ENCODE measurements at places on chromosomes 6 and 20.

DNA sequence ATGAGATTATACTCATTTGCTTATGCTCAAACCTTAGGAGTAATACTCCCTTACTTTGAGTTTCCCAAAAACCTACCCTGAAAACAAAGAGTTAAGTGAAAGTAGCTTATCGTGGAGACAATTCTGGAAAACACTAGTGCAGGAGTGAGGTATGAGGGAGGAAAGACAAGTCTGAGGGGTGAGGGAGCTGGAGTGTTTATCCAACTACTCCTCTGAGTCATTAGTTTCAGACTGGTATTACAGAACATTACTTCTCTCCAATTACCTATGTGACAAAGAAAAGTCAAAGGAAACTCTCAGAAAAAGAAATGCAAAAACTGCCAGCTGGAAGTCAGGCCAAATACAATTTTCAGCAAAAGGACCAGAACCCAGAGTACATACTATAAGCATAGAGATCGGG is 171.1 kb upstream of the SPTLC3 start:
- DNase-seq: no peak

DNA sequence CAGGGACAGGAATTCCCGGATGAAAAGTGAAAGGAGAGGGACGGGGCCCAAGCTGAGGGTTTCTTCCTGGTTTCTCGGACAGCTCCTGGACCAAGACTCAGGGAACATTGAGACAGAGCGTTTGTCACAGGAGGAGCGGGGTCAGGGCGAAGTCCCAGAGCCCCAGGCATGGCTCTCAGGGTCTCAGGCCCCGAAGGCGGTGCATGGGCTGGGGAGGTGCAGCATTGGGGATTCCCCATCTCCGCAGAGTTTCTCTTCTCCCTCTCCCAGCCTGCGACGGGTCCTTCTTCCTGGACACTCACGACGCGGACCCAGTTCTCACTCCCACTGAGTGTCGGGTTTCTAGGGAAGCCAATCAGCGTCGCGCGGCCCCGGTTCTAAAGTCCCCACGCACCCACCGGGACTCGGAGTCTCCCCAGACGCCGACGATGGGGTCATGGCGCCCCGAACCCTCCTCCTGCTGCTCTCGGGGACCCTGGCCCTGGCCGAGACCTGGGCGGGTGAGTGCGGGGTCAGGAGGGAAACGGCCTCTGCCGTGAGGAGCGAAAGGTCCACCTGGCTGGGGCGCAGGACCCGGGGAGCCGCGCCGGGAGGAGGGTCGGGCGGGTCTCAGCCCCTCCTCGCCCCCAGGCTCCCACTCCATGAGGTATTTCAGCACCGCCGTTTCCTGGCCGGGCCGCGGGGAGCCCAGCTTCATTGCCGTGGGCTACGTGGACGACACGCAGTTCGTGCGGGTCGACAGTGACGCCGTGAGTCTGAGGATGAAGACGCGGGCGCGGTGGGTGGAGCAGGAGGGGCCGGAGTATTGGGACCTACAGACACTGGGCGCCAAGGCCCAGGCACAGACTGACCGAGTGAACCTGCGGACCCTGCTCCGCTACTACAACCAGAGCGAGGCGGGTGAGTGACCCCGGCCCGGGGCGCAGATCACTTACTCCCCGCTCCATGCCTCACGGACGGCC is 54.6 kb upstream of the POLR1H start:
- DNase-seq: no peak

DNA sequence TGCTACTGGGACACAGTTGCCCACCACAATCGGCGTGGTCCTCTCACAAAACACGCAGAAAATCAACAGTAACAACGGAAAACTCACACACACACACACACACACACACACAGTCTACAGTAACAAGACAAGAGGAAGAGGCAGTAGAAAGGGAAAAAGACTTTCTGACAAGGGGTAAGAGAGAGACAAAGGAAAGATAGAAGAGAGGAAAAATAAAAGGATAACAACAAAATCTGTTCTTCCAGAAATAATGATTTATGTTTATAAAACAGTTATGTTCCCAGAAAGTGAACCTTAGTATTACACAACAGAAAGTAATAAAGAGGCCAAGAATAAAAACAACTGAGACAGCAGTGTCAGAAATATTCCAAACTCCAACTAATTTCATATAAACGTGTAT is 2.9 kb downstream of the RANBP9 start:
- no peak for DNase-seq

DNA sequence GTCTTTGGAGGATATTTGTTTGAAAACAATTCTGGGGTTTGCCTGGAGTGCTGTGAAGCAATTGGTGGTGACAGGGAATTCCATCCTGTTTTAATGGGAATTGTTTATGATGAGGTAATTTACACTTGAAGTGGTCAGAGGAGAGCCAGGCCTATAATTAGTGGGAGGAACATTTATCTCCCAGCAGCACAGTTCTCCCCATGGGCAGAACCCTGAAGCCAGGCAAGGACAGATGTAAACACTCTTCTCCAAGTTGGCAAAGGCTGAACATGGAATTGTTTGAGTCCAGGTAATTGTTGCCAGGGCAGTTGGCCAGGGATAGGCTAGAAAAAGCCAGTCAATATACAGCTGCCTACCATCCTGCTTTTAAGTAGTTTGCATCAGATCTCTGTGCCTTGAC is 789.7 kb downstream of the FRK start:
- DNase-seq: peak; percentile 98

DNA sequence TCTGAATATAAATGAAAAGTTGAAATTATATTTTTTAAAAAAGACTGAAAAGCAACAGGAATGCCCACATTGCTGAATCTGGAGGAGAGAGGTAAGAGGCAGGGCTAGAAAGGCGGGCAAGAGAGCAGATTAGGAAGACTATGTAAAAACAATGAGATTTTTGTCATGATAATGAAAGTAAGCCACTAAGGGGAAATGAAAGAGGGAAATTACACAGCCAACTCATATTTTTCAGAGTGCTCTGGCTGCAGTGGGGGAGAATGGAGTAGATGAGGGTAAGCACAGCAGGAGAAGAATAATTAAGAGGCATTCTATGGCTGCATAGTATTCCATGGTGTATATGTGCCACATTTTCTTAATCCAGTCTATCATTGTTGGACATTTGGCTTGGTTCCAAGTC is 281.9 kb downstream of the PKHD1 start:
- DNase-seq: no peak

GRCh38 chr20:10824750-10825500 is 151.1 kb upstream of the JAG1 start:
- DNase-seq: no peak

DNA sequence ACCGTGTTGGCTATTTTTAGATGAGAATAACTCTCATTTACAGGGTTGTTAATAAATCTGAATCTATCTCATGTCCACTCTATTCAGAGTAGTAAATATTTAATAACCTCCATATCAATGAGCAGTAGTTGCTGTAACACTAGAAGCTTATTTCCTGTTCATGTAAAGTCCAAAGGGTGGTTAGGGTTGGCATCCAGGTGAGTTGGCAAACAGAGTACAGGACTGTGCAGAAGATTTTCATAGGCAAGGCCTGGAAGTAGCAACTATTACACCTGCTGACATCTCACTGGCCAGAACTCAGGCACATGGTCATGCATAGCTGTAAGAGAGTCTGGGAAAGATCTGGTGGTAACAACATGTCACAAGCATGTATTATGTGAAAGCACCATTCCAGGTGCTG is 147.5 kb downstream of the PHF3 start:
- DNase-seq: no peak

DNA sequence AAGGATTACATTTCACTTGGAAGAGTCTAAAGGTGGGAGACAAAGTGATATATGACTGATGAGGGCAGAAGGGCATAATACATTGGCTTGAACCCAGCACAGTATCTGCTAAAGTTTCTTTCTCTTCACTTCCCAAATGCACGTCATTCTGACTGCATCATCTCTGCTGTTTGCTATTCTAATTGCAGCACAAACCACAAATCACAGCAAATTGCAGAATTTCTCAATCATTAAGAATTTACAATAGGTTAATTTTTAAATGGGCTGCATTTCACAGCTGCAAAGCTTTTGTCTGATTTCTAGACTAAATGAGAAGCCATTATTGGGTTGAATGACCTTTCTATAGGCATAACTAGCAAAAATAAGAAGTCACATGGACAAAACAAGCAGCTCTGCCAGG is 337.0 kb downstream of the RNGTT start:
- DNase-seq: peak; percentile 50

DNA sequence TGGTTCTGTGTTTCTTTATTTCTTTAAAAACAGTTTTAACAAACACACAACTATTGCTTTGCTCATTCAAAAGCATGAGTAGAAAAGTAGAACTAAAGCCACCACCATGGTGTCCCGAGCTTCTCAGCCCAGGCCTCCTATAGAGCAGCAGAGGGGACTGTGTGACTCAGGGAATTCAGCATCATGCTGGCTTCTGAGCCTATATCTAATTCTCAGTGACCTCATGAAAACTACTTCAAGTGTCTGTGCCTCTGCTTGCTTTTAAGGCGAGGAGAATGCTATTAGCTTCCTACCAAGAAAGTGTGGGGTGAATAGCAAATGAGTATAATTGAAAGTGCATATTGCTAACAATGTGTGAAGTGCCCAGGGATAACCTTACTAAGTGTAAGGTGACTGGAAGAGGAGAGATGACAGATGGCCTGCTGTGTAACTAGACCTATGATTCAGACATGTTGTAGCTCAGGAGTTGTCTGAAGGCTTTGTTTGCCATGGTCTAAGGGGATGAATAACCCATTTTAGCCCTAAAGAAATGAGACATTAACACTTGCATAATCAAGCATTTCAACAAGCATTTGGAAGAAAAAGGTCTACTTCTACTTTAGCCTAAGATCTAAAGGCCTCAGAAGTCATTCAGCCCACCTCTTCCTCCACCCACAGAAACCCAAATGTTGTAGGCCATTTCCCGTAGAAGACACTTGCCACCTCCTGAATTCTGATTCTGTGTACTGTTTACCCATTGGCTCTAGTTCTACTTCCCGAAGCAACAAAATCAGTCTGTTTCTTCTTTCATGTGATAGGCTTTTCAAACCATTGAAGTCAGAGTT is 121.5 kb upstream of the ARG1 start:
- DNase-seq: no peak

DNA sequence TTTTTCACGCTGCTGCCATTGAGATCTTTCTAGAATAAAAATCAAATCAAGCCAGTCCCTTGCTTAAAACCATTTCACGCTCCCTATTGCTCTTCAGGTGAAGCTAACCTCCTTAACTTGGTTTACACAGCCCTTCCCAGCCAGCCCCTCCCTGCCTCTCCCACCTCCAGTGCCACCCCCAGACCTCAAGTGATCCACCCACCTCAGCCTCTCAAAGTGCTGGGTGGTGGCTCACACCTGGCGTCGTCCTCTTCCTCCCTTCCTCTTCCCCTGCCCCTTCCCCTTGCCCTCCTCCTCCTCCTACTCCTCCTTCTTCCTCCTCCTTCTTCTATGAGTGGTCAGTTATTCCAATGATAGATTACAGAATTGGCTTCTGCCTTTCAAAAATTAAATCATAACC is 42.9 kb downstream of the FAM209B start:
- no peak for DNase-seq

- DNase-seq: no peak
These were observed 5.2 kb downstream of the SDC4 start for GRCh38 chr20:45342855-45343531.

DNA sequence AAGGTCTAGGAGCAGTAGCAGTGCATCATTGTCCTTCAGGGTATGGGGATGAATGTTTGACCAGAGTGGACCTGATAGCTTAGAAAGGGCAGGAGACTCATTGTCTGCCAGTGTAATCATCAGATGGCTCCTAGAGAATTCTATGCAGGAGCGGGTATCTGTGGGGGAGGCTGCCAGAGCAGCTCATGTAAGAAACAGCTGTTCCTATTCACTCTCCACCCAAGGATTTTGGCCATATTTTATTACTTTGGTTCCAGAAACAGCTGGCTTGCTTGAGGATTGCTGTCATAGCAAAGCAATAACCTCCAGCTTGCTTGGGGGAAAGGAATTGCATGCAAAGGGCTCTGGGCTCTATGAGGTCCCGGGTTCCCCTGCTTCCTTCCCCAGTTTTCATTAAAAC is 44.1 kb downstream of the RALY start:
- no peak for DNase-seq

DNA sequence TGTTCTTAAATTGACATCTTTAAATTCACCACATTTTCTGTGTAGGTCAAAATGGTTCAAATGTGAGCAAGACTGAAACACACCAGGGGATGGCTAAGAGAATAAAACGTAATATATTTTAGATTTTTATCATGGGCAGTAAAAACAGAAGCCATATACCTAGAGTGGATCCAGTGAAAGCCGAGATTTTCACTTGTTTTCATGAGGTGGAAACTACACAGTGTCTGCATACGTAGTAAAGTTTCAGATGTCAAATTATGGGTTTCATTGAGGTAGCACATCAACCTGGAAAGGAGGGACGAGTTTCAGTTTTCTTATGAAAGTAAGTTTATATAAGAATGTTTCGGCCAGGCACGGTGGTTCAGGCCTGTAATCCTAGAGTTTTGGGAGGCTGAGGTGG is 25.9 kb downstream of the METTL24 start:
- DNase-seq: no peak

GRCh38 chr20:5448449-5449118 is 131.8 kb upstream of the PROKR2 start:
- DNase-seq: peak; percentile 64

GRCh38 chr20:16432466-16433292 is 140.6 kb downstream of the KIF16B start:
- no peak for DNase-seq

- no peak for DNase-seq
These were observed 17.3 kb downstream of the YTHDF1 start for GRCh38 chr20:63198606-63199005.

DNA sequence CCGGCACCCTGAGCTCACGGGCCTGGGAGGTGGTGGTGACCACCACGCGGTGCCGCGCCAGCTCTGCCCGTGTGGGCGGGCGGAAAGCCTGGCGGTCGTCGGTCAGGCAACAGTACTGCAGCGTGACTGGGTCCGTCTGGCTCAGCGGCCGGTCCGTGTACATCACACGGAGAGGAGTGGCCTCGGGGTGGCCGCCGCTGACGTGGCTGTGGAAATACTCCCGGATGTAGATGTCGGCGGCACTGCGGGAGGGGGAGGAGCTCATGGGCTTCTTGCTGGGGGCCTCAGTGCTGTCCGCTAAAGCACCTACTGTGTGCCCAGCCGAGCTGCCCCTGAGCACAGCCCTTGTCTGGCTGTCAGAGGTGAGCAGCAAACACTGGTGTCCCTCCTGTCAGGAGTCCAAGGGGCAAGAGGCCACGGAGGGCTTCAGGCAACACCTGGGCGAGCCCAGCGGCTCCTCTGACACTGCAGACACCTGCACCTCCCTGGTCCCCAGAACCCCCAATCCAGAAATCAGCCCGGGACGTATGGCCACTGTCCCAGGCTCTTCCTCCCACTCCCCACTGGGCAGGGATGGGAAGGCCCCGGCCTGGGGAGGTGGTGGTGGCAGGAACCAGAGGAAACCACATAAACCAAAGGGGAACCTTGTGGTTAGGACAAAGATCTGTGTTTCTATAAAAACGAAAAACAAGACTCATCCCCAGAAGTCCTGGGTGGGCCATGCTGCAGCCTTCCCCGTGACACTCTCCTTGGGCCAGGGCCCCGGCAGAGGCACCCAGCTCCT is 6.5 kb downstream of the HELZ2 start:
- no peak for DNase-seq

DNA sequence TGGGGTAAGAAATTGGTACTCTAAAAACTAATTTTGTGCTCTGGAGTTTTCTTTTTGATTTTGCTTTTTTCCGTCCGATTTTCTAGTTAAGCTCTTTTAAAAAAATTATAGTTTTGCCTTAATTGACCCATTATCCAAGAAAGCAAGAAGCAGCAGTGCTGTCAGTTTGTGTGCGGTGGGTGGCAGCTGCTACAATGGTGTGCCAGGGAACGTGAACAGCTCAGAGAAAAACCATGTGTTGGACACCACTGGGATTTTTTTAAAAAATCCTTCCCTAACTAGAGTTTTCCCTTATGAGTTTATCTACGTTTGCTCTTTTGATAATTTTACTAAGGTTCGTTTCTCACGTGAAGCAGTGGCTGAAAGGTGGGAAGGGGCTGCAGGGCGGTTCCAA is 8.0 kb downstream of the MAP3K5 start:
- no peak for DNase-seq
